Stimulated activated CD8-positive, alpha-beta memory T cell treated with anti-CD3 and anti-CD28 coated beads, Interleukin-2, amount 100 ng/mL, for 1 hour (primary cell): ENCODE measurements at places on chromosomes 12 and 14.

GRCh38 chr12:97306147-97306546 lies 156.5 kb upstream of the RMST start:
- no peak for DNase-seq

- no peak for DNase-seq
These were observed 73.0 kb downstream of the RMST start for GRCh38 chr12:97535582-97535981.

DNA sequence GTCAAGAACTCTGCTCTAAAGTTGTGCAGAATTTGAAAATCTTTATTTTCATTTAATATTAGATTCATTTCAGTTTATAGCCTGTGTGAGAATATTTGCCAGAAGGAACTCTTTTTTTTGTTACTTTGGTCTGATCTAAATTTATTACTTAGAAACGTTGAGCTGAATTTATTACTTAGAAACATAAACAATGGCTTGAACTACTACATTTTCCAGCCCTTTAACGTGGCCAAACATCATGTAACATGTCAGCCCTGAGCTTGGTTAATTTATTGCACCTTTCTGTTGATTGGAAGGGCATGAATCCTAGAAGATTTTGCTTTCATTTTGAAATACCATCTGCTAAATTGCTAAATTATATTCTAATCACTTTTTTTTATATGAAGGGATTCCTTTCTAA lies 241.4 kb downstream of the TMEM117 start:
- DNase-seq: no peak

DNA sequence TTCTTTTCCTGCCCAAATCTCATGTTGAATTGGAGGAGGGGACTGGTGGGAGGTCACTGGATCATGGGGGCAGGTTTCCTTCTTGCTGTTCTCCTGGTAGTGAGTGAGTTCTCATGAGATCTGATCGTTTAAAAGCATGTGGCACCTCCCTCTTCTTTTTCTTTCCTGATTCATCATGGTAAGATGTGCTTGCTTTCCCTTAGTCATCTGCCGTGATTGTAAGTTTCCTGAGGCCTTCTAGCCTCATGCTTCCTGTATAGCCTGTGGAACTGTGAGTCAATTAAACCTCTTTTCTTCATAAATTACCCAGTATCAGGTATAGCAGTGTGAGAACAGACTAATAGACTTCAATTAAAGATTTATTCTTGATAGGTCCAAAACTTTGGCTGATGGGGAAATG lies 83.5 kb downstream of the CAND1 start:
- DNase-seq: no peak

- DNase-seq: no peak
These were observed 237.6 kb upstream of the AMIGO2 start for GRCh38 chr12:47317175-47317915.

DNA sequence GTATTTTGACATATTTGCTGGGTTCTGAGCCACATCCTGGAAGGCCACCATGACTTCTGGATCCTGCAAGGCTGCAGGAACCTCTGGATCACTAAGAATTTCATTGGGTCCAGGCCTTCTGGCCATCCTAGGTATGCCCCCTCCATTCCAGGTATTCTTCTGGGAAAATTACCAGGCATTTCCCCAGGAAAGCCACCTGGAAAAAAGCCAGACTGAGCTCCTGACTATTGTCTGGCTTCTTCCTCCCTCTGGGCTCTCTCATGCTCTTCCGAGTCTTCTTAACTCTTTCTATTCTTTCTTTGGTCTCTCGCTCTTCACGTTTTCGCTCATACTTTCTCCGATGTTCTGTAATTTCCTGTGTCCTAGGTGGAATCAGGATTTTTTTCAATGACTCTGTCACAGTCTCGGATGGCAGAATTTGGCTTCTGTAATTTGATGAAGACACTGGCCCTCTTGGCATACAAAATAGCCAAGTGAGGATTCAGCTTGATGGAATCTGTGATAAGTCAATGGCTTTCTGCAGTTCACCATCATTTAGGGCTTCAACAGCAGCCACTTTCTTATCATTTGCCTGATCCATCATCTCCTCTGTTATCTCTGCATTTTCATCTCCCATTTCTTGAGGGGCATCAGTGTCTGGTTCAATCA lies 42.6 kb downstream of the ATP23 start:
- no peak for DNase-seq

- DNase-seq: no peak
These were observed 594.2 kb downstream of the MED13L start for GRCh38 chr12:115683240-115683780.

- DNase-seq: no peak
These were observed 157.6 kb downstream of the PRKCH start for GRCh38 chr14:61478971-61479473.
